ENCODE measurements at places on chromosomes 6 and 20.

GRCh38 chr20:6920991-6921613 is 153.6 kb downstream of the BMP2 start:
- DNase-seq = no peak

DNA sequence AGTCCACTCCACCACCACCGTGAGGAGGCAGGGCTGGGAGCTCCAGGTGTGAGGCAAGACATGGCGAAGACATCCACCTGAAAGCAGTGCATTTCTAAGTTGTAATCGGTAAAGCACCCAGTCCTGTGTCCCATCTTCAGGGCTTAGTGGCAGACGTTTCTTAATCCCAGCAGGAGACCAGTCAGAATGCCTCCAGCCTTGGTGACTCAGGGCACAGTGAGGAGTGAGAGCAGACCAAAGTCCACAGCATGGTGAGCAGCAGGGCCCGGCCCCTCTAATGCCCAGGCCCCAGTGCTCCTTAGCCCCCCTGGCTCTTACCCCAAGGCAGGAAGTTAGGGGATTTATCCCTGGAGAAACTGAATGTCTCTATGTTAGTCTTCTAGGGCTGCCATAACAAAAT is 183.9 kb downstream of the SYNDIG1 start:
- no peak for DNase-seq

- no peak for DNase-seq
These were observed 232.4 kb upstream of the FOXQ1 start for GRCh38 chr6:1079525-1079924.

GRCh38 chr20:50680105-50680960 is 11.0 kb downstream of the RIPOR3 start:
- DNase-seq = no peak

DNA sequence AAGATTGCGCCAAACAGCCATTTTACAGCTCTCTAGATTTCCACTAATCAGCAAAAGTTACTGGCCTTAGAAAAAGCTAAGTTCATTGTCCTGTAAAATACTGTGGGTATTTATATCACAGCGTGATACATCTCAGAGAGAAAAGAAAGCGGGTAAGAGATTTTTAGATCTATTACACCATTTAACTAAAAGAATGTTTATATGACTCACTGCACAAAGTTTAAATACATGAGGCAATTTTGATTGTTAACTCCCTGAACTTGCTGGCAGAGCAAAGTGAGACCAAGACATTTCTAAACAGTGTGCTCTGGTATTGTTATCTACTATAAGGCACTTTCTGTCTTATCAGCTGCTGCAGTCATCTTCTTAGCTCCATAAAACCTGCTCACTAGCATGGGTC is 314.3 kb downstream of the EPHA7 start:
- no peak for DNase-seq

DNA sequence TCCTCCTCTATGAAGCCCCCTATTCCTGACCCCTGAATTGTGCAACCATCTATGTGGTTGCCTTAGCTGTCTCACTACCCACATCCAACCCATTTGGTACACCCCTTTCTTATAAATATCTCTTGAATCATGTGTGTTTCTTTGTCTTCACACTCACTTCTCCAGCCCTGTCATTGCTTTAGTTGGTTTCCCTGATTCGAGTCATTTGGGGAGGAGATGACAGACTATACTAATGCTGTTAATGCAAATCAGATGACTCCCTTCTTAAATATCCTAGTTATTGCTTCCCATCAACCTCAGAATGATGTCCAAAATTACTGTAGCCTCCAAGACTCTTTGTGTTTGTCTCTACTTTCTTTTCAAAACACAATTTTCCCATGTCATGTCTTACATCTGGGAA is 23.0 kb downstream of the SLC35D3 start:
- DNase-seq = no peak

DNA sequence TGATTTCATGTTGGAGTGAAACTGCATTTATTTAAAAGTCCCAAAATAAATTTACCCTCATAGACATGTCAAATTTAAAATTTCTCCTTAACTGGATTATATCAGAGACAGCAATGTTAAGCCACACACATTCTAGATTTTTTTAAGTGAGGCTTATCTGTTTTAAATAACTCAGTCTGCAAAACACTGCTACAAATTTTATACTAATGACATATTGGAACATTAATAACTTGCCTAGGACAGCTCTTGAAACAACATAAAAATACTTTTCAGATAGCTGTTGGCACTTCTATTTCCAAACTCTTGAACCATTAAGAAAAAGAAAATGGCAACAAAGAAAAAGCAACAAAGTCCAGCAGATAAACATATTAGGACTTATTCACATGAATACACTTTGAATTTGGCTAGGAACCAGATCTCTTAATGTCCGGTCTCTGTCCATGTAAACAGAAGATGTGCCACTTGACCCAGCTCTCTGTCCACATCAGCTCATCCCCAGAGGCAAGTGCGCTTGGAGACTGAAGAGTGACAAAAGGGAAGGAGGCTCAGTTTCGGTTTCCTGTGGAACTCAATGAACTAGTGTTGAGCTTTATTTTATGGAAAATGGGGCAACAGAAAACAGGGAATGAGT is 219.3 kb upstream of the THBS2 start:
- no peak for DNase-seq

DNA sequence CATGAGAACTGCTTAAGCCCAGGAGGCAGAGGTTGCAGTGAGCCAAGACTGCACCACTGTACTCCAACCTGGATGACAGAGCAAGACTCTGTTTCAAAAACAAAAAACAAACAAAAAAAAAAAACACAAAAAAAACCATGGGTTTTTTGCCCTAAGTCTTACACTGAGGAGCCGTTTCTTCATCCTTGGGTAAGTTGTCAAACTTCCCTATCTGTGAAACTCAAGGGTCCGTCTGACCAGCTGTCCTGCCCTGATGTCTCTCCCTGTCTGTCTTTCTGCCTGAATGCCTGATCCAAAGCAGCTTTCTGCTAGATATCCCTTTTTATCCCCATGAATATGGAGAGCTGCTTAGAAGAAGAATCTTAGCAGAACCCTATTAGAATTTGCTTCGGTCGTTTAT is 41.3 kb upstream of the CLDN20 start:
- DNase-seq = no peak

All from effector CD4-positive, alpha-beta T cell (primary cell).